ENCODE measurements at places on chromosomes 7 and 10.
A peak's percentile ranks its signal among the peaks of the same experiment; 100 is the strongest.

- DNase-seq, result no peak
These were observed 1.3 kb downstream of the FASTK start for GRCh38 chr7:151079199-151079910.

- DNase-seq, result no peak
These were observed 35.8 kb downstream of the NSUN6 start for GRCh38 chr10:18615618-18616017.

- peak; percentile 27 for DNase-seq
These were observed 686 bp downstream of the AASS start for GRCh38 chr7:122143376-122143750.

GRCh38 chr10:97428572-97428981, 2.6 kb downstream of the PGAM1 start:
- no peak for DNase-seq

DNA sequence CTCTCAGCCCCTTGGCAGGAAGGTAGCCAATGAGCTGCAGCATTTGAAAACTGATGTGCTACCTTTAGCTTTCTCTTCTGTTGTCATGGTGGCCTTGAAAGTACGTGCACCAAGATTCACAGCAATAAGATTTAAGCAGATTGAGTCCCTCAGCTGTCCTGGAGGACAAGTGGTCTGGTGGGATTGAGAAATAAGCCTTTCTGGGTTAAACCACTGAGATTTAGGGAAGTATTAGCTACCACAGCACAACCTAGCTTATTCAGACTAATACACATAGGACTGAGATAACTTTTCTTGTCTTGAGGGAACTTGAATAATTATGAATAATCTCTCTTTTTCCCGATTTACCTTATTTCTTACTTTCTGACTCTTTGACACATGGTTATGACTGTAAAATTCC, 324.0 kb downstream of the PTEN start:
- DNase-seq, result peak; percentile 60

- DNase-seq, result peak; percentile 62
These were observed 38.6 kb upstream of the ADD3 start for GRCh38 chr10:109968953-109969759.

DNA sequence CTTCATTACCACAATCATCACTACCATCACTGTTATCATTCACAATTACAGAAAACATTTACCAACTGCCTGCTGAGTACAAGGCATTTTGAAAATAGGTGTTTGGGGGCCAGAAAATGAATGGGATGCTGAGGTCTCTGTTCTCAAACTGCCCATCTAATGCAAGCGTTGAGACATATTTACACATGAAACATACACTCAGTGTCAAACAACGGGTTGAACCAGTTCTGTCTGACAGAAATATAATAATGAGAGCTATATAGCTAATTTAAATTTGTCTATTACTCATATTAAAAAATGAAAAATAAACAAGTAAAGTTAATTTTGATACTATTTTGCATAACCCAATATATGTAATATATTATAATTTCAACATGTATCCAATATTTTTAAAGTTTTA, 303.1 kb downstream of the KCNMA1 start:
- no peak for DNase-seq

DNA sequence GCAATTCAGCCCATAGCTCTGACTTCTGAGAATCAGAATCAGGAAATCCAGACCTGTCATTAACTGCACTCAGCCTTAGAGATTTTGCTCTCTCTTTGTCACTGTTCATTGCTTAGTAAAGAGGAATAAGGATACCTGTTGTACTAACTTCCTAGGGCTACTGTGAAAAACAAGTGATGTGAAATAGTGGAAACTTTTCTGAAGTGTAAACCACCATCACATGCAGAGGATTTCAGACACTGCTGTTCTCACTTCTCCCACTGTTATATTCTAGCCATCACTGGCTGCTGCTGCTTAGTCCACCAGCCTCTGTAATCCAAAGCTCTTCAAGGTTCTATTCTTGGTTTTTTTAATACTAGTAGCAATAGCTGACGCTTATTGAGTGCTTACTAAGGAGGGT, 129.6 kb upstream of the CCDC6 start:
- DNase-seq, result no peak

DNA sequence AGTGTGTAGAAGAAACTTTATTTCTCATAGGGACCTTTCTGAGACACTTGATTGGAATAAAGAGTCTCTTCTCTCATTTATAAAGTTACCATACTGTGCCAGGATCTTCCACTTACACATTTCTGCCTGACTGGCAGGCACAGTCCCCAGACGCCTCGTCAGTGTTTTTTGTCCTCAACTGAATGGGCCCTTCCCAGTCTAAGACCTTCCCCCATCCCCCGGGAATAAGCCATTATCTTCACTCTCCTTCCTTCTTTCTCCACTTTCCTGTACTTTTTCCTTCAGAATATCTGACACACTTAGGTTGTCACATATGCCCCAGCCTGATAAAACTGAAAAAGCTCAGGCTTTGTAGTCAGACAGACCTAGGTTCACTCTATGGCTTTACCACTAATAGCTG, 35.3 kb upstream of the KCNIP2 start:
- DNase-seq, result no peak

DNA sequence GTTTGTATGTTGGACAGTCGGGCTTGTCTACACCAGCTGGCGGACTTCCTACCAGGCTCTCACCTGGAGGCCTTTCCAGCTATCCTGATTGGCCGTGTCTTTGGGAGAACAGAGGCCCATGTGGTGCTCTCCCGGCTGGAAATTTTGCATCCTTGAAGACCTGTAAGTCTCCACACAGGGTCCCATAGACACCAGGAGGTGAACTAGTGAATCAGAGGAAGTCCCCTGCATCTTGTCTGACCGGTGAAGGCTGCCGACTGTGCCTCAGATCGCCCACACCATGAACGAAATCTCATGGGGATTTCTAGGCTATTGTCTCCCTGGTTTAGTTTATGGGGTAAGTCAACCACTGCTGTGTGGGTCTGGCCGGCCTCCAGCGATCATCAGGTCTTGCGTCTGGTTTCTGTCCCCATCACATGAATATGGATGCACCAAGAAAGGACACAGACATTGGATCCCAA, 108.4 kb upstream of the LYZL2 start:
- no peak for DNase-seq

DNA sequence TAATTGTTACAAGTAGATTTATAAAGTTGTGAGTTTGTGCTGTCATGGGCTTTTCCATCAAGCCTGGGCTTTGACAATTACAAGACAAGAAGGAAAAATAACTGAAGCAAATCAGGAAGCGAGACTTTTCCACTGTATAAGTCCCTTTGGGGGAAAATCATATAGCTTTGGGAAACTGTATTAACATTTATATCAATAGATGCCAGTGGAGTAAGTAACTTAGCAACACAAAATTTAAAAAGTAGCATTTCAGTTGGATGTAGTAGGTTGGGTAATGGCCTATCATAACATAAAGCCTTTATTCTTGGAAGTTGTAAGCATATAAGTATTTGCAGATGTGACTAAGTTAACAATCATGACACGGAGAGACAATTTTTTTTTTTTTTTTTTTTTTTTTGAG, 931.1 kb downstream of the CNTNAP2 start:
- no peak for DNase-seq

DNA sequence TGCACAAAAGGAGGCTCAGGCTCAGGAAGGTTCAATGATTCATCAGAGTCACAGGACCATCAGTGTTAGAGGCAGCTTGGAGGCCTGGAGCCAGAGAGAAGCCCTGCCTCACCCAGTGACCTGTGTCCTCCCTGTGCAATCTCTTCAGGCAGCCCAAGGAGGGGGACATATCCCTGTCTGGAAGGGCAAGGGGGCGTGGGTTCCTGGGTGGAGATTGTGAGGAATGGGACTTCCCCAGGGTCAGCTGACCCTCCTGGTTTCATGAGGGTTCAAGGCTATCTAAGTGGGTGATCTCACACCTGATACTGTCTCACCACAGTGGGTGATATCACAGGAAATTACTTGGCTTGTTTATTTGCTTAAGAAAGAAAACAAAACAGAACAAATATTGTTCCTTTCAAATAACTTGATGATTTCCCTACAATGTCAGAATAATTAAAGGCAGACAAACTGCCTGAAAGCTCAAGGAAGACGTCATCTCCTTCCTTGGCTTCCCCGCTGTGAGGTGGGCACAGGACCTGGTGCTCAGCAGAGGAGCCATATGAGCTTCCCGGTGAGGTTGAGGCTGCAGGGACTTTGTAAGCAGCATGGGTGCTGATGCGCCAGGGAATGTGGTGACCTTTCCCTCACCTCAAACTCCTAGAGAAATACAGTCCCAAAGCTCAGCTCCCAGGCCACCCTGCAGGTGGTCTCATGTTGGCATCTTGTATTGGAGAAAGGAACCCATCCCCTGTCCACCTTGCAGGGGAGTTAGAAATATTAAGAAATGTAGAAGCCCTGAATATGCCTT, 763.2 kb downstream of the GRID1 start:
- DNase-seq, result no peak

GRCh38 chr10:75487087-75487754, 55.8 kb downstream of the LRMDA start:
- no peak for DNase-seq

DNA sequence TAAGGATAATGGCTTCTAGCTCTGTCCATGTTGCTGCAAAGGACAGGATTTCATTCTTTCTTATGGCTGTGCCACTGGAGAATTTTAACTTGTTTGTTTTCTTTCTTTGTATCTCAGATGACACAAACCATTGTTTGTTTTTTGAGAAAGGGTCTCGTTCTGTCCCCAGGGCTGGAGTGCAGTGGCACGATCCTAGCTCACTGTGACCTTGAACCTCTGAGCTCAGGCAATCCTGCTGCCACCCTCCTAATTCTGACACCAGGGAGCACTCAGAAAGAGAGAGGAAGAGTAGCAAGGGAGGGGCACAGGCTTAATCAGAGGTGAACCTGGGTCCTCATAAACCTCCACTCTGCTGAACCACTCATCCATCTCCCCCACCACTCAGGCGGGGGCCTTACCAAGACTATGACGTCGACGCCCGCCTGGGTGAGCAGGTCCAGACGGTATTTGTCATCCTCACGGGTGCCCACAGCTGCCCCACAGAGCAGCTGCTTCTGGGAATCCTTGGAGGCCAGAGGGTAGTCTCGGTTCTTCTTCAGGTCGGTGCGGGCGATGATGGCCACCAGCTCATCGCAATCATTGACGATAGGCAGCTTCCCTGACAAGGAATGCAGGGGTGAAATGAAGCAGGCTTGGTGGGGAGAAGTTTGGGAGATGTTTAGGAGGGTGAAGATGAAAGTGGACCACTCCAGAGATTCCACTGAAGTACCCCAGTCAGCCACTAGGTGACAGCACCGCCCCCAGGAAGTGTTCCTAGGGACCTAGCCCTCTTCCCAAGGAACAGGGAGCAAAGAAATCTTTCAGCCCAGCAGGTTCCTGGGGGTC, 11.6 kb downstream of the IMPDH1 start:
- DNase-seq, result peak; percentile 54

- no peak for DNase-seq
These were observed 25.6 kb downstream of the SLC25A16 start for GRCh38 chr10:68501691-68502090.

DNA sequence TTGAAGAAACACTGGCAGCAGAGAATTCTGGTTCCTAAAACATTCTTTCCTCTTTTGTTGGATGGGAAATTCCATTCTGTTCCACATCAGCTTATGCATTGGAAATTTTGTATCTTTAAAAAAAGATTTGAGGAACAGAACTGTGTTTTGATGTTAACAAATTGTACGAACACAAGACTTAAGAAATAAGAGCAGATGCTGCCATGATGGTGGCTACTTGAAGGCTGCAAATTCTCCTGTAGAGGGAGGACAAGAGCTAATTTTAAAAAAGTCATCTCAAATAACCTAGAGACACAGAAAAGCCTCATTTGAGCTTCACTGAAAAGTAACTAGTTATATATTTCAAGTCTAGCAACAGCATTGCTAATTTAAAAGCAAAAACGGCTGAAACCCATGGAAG, 29.8 kb downstream of the NDUFB2 start:
- peak; percentile 44 for DNase-seq

DNA sequence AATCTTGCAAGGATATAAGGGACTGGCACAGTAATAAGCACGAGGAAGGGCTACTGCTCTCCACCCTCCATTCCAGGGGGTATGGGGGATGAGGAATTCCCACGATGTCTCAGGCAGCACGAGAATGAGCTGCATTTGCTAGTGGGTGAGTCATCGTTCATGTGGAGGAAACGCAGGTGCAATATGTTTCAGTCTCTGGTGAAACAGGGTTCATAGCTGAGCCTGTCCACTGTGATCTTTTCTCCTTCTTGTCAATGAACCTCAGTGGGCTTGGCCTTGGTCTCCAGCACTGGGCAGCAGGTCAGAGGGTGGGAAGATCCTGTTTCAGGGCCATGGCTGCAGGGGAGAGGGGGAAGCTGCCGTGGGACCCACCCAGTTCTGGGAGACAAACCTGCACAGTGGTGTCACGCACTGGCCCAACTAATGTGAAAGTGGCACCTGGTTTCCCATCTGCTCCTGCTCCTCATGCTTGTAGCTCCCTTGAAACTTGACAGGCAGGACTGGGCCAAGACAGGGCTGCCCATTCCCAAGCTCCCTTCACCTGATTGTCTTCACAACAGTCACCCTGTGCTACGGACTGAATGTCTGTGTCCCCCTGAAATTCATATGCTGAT, 181.9 kb downstream of the USP6NL start:
- DNase-seq, result no peak

GRCh38 chr10:63637901-63638327, 116.7 kb downstream of the REEP3 start:
- no peak for DNase-seq

DNA sequence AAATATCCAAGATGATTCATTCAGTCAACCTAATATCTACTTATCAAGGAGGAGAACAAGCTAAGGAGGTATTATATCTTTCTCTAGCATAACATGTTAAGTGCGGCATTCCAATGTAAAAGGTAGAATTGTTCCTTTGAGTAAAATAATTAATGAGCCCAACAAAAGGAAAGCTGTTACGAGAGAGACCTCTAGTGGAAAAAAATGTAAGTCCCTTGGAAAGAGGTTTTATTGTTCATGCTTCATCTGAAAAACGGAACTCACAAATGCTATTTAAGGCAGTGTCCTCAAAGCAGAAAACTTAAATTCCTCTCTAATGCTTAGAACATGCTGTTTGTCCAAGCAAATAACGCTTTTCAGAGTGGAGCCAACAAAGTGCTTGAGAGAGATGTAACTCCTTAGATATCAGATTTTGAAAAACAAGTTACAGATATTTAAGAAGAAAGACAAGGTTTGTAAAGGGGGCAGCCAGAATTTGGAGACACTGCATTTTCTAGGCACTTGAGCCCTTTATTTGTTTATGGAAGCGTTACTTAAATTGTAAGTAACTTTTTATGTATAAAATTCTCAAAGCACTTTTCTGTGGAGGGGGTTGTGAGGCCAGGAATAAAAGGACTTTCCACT, 119.9 kb downstream of the TFEC start:
- peak; percentile 74 for DNase-seq

GRCh38 chr10:17771017-17771416, 19.0 kb downstream of the TMEM236 start:
- DNase-seq, result no peak

GRCh38 chr10:56547163-56547562, 186.1 kb upstream of the ZWINT start:
- DNase-seq, result no peak

GRCh38 chr10:129768437-129769355, 195.4 kb downstream of the EBF3 start:
- no peak for DNase-seq

- DNase-seq, result no peak
These were observed 8.9 kb upstream of the TSPAN13 start for GRCh38 chr7:16744518-16745250.
